DND-41 (cell line): ENCODE measurements at places on chromosomes 13 and 19.

- no peak for DNase-seq
Measured at GRCh38 chr13:97422118-97423054, 11.6 kb upstream of the RAP2A start.

DNA sequence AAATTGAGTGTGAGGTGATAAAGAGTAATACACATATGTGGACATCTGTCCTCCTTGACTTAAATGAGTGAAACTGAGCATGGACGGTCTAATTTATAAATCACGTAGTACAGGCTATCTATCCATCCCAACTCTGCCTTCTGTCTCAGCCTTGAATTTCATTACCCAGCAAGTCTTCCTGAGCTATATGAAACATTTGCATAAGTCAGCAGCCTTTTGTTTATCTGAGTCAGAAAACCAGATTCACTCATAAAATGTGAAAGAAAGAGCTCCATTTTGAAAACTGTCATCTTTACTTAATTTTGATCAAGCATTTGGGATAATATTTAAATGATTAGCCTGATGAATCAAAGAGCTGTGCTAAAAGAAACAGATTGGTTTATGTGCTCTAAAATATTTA is 197.9 kb downstream of the LHFPL6 start:
- no peak for DNase-seq

DNA sequence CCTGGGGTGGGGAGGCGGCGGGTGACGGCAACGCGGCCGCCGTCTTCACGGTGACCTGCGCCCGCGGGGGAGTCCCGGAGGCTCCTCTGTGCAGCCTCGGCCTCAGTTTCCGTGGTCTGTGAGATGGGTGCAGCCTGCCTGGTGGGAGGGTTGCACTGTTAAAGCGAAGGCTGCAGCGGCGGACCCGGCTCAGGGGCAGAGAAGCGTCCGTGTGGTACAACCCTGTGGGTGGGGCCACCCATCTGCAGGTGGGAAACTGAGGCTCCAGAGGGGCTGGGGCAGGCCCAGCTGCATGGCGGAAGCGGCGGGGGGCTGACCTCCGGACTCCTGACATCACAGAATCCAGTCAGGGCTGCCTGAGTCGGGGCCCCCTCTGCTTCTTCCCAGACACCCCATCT is 481 bp downstream of the FGF22 start:
- no peak for DNase-seq

GRCh38 chr13:82681535-82681934 is 1200.7 kb downstream of the SLITRK1 start:
- DNase-seq, result no peak

DNA sequence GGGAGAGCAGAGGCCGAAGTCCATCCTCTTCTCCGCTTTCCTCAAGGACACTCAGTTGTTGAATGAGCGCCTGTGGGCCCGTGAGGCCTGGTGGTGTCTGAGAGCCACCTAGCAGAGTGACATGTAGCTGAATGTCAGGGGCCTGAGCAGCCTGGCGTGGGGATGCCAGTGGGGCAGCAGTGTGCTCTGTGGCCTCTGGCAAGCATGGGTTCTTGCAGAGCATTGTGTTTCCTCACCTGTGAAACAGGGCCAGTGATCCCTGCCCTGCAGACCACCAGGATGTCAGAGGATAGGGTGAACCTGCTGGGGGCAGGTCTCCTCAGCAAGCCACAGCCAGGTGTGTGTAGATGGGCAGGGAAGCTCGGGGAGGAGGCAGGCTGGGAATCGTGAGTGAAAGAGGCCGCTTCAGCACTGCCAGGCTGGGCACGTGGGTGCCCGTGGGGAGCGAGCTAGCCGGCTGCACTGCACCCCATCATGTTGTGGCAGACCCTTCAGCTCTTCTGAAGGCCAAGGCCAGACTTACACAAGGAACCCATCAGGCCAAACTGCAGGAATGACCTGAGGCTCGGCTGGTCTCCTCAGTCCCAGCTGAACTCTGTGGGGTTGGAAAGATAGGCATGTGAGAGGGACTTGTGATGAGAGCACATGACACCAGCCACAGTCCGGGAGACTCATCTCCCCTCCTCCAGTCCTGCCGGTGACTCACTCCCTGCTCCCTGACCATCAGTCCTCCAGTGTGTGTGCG is 5.0 kb downstream of the PPP1R37 start:
- DNase-seq, result no peak

- no peak for DNase-seq
Measured at GRCh38 chr19:41991025-41991424, 3.0 kb downstream of the ATP1A3 start.

DNA sequence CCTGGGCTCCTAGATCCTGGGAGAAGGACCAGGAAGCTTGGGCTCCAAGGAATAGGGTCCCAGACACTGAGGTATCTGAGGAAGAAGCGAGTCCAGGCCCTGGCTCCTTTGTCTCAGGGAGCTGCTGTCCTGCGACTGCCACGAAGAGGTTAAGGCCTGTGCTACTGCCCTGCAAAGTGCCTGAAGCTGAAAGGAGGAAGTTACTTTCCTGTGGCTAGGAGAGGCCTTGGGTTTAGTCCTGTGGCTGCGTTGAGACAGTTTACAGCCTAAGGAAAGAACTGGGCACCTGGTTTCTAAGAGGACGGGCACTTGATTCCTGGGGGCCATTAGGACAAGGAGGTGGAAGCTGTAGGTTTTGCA is 2.8 kb downstream of the MYADM start:
- DNase-seq, result no peak

DNA sequence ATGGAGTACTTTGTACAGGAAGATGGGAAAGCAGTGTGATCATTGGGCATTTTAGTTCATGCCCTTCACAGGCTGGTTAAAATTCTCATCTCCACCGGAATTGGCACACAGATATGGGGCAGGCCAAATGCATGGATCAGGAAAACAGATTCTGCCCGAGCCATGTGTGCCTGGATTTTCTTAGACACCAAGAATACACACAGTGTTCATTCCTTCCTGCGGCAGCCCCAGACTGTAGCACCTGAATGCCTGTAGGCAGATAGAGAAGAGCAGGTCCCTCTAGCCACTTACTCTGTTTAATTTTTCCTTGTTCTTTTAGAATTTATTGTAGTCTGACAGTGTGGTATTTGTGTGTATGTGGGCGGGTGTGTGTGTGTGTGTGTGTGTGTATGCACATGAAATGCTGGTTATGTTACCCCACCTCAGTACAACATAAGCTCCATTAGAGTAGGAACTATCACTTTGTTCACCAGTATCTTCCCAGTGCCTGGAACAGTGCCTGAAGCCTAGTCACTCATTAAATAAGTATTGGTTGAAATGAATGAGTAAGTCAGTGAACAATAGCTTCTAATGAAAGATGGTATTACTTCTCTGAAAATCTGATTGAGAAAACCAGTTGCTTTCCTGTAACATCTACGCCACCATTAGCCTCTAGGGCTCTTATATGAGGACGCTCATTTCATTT is 41.7 kb downstream of the FRY start:
- DNase-seq, result no peak

GRCh38 chr13:41426047-41426446 is 31.3 kb upstream of the RGCC start:
- DNase-seq, result no peak

GRCh38 chr19:11964858-11965645 is at the start of gene ZNF763:
Gene ZNF763, plus strand, starts transcription at chr19:11965040. Its CDS starts 169 bp downstream, at chr19:11965209.
- DNase-seq, result peak; percentile 92

DNA sequence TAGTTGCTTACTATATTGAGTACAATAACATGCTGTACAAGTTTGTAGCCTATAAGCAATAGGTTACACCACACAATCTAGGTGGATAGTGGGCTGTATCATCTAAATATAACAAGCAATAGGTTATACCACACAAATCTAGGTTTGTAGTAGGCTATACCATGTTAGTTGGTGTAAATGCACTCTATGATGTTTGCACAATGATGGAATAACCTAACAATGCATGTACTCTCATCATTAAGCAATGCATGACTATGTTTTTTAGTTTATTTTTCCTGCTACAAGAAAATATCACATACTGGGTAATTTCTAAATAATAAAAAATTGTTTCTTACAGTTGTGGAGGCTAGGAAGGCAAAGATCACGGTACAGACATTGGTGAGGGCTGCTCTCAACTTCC is 262.5 kb downstream of the SLITRK6 start:
- no peak for DNase-seq

DNA sequence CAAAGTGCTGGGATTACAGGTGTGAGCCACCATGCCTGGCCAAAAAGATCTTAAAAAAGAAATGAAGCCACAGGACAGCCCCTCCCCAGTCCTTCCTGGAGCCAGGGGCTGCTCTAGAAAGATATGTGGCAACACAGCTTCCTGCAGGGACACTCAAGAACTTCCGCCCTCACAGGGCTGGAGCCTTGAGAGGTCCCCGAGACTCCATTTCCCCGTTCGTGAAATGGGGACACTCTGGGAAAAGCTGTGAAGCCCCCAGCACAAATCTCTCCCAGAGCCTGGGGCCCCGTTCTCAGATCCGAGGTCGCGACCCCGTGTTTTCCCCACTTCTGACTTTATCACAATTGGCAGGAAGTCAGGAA is 2.5 kb upstream of the GPX4 start:
- no peak for DNase-seq

DNA sequence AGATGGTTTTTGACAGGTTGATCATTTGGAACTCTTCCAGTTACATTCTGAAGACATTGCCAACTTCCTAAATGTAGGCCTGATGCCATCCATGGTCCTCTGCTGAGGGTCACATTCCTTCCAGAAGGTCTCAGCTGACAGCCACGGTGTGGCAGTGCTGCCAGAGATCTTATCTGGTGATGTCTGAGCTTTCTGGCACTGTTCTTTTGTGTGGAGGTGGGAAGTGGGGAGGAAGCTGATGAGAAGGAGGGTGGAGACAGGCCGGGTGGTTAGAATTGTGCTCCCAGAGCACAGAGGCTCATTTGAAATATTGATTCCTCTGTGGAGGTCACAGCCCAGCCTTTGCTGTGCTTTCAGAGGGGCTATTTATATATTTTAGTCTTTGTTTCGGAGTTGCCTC is 16.1 kb upstream of the MTIF3 start:
- peak; percentile 22 for DNase-seq

- no peak for DNase-seq
Measured at GRCh38 chr13:30664689-30665275, 47.1 kb downstream of the USPL1 start.

DNA sequence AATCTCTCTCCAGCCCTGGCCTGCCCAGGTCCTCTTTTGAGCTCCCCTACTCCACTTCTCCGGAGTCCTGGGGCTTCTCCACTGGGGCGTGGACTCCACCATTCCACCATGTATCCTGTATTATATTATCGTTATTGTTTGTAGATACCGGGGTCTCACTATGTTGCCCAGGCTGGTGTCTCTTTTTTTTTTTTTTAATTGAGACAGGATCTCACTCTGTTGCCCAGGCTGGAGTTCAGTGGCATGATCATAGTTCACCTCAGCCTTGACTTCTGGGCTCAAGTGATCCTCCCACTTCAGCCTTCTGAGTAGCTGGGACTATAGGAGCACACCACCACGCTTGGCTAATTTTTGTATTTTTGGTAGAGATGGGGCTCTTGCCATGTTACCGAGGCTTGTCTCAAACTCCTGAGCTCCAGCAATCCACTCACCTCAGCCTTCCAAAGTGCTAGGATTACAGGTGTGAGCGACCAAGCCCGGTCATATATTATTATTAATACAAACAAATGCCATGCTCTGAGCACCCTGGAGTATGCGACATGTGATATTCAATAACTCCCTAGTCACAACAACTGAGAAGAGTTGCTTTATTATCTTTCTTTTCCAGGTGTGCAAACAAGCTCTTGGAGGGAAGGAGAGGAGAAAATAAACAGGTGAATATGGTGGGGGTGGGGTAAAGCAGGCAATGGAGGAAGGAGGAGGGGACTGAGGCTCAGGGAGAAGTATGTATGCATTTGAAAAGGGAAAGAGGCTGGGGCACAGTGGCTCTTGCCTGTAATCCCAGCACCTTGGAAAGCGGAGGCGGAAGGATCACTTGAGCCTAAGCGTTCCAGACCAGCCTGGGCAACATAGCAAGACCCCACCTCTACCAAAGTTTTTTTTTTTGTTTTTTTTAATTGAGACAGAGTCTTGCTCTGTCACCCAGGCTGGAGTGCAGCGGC is 2.8 kb upstream of the CERS4 start:
- DNase-seq, result no peak

GRCh38 chr19:35380450-35381124 is 9.7 kb downstream of the GPR42 start:
- no peak for DNase-seq

DNA sequence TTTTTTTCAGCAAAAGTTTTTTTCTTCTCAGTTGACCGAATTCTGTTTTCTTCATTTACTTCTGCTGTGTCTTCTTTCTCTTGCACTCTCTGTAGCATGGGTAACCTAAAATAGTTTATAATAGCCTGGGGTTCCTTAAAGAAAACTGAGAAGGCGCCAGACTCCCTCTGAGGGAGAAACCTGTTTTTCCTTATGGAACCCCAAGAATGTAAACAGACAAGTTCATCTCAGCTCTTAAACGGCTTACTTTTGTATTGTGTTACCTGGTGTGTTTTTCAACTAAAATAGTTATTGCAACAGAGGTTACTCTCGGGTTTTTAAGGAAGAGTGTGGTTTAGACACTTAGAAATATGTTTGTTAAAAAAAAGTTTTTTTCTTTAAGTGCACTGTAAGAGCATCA is 23.8 kb upstream of the TM9SF2 start:
- DNase-seq, result no peak
